ENCODE measurements at places on chromosomes 6 and 20. TPM values are rescaled to one million over a fixed set of nuclear protein-coding genes. Genes with fewer than 3 reads are reported as not detected.

- H3K36me3 ChIP-seq = no peaks in the 10 kb centered on the region
- H3K27me3 ChIP-seq = no peaks in the 10 kb centered on the region
- H3K4me1 ChIP-seq = no peaks in the 10 kb centered on the region
- DNase-seq = no peak
These were observed 24.0 kb upstream of the ATRN start for GRCh38 chr20:3446779-3447178.

- peak overlapping the region; percentile 85 for H3K27ac ChIP-seq
- H3K4me1 ChIP-seq = peaks cover 24% of the 10 kb centered on the region
These were observed 71.6 kb upstream of the CD93 start for GRCh38 chr20:23157734-23158133.

The C6orf47 gene
- total RNA-seq = 28.6 TPM

GRCh38 chr20:48621376-48622078, 206.3 kb downstream of the PREX1 start:
- H3K27me3 ChIP-seq = no peaks in the 10 kb centered on the region
- peaks cover 27% of the 10 kb centered on the region for H3K36me3 ChIP-seq
- H3K4me1 ChIP-seq = peaks cover 28% of the 10 kb centered on the region
- DNase-seq = peak; percentile 74

- H3K27me3 ChIP-seq = no peaks in the 10 kb centered on the region
- H3K27ac ChIP-seq = peak within 1 kb of the TSS; percentile 98
- peak within 1 kb of the TSS; percentile 84 for H3K4me3 ChIP-seq
- DNase-seq = peak; percentile 97
- H3K36me3 ChIP-seq = no peaks in the 10 kb centered on the region
- peaks cover 4% of the 10 kb centered on the region for H3K4me1 ChIP-seq
These were observed at the start of gene TENT5A for GRCh38 chr6:81752084-81752920. TSS of gene TENT5A (minus strand) at chr6:81752681. CDS start at chr6:81752141, 540 bp downstream.

GRCh38 chr6:35310265-35310831, 12.7 kb downstream of the DEF6 start:
- no peak overlapping the region for H3K4me3 ChIP-seq
- H3K36me3 ChIP-seq = peaks cover 64% of the 10 kb centered on the region
- H3K27me3 ChIP-seq = no peaks in the 10 kb centered on the region
- peak; percentile 72 for DNase-seq
- H3K4me1 ChIP-seq = peaks cover 99% of the 10 kb centered on the region

DNA sequence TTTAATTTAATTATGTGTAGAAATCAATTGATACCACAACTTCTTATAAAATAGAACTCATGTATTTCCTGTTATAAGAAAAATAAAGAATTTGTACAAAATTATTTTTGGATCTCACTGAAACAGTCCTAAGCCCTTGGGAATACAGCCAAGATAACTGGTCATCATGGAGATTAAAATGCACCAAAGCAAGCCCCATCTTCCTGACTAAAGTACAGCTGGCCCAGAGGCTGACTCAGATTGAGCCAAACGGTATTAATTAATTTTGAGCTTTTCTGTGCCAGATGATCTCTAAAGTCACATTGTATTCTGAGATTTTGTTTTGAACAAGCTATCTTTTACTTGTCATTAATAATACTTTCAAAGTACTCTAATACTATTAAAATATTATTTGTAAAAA, 978.5 kb downstream of the TBC1D32 start:
- H3K4me1 ChIP-seq = no peaks in the 10 kb centered on the region
- H3K27ac ChIP-seq = no peak overlapping the region
- H3K36me3 ChIP-seq = no peaks in the 10 kb centered on the region
- H3K27me3 ChIP-seq = no peaks in the 10 kb centered on the region
- H3K4me3 ChIP-seq = no peak overlapping the region
- DNase-seq = no peak

- H3K4me3 ChIP-seq = no peak overlapping the region
- DNase-seq = no peak
- no peaks in the 10 kb centered on the region for H3K36me3 ChIP-seq
- no peaks in the 10 kb centered on the region for H3K27me3 ChIP-seq
- no peaks in the 10 kb centered on the region for H3K4me1 ChIP-seq
- no peak overlapping the region for H3K27ac ChIP-seq
These were observed 52.9 kb downstream of the NOX3 start for GRCh38 chr6:155402656-155403304.

- no peaks in the 10 kb centered on the region for H3K4me1 ChIP-seq
- DNase-seq = no peak
- H3K36me3 ChIP-seq = peaks cover 28% of the 10 kb centered on the region
These were observed 118.8 kb downstream of the RALGAPA2 start for GRCh38 chr20:20593447-20594170.

- H3K4me1 ChIP-seq = peaks cover 18% of the 10 kb centered on the region
- no peaks in the 10 kb centered on the region for H3K27me3 ChIP-seq
- no peak overlapping the region for H3K4me3 ChIP-seq
- DNase-seq = no peak
- H3K27ac ChIP-seq = peak overlapping the region; percentile 23
These were observed 17.6 kb downstream of the PHACTR2 start for GRCh38 chr6:143695130-143695968.

GRCh38 chr6:46517202-46517601, 26.0 kb upstream of the RCAN2 start:
- no peaks in the 10 kb centered on the region for H3K27me3 ChIP-seq
- H3K27ac ChIP-seq = no peak overlapping the region
- no peak for DNase-seq
- no peaks in the 10 kb centered on the region for H3K4me1 ChIP-seq
- H3K36me3 ChIP-seq = no peaks in the 10 kb centered on the region

DNA sequence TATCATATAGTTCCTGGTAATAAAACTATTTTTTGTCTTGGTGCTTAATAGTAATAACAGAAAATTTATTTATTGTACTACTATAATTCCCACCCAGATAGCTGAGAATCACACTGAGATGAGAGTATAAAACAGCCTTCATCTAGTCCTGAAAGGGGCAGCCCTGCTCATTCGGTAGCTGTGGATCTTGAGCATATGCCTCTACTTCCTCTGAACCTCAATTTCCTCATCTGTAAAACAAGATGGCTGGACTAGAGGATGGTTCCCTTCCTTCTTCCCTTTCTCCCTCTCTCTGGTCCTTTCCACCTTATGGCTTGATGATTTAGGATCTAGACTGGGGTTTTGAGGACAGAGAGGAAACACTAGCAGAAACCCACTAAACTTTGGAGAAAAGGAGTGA, 15.0 kb downstream of the FKBP5 start:
- peaks cover 21% of the 10 kb centered on the region for H3K4me1 ChIP-seq
- no peaks in the 10 kb centered on the region for H3K27me3 ChIP-seq
- H3K4me3 ChIP-seq = no peak overlapping the region
- no peak for DNase-seq
- peaks cover 63% of the 10 kb centered on the region for H3K36me3 ChIP-seq

The PPP1R16B gene
- total RNA-seq = 47.1 TPM

GRCh38 chr20:11972478-11972877, 54.8 kb downstream of the BTBD3 start:
- no peak overlapping the region for H3K27ac ChIP-seq
- H3K4me1 ChIP-seq = no peaks in the 10 kb centered on the region
- H3K27me3 ChIP-seq = no peaks in the 10 kb centered on the region
- no peaks in the 10 kb centered on the region for H3K36me3 ChIP-seq
- no peak overlapping the region for H3K4me3 ChIP-seq
- no peak for DNase-seq

The DNMT3B gene
- 1.6 TPM for total RNA-seq

- DNase-seq = no peak
- H3K4me3 ChIP-seq = no peak overlapping the region
- H3K27me3 ChIP-seq = no peaks in the 10 kb centered on the region
These were observed 5.9 kb downstream of the NHSL1 start for GRCh38 chr6:138493413-138493812.

- no peak overlapping the region for H3K4me3 ChIP-seq
- H3K36me3 ChIP-seq = no peaks in the 10 kb centered on the region
- H3K27ac ChIP-seq = no peak overlapping the region
- no peaks in the 10 kb centered on the region for H3K4me1 ChIP-seq
- H3K27me3 ChIP-seq = no peaks in the 10 kb centered on the region
These were observed 87.6 kb upstream of the COL21A1 start for GRCh38 chr6:56334937-56335336.

- no peak overlapping the region for H3K27ac ChIP-seq
- H3K36me3 ChIP-seq = no peaks in the 10 kb centered on the region
- H3K27me3 ChIP-seq = peaks cover 8% of the 10 kb centered on the region
- DNase-seq = no peak
- no peak overlapping the region for H3K4me3 ChIP-seq
These were observed 413.5 kb downstream of the CDC5L start for GRCh38 chr6:44800784-44801592.

Measured in spleen (tissue), 13 donors.